ENCODE measurements at places on chromosomes 3 and 15.

DNA sequence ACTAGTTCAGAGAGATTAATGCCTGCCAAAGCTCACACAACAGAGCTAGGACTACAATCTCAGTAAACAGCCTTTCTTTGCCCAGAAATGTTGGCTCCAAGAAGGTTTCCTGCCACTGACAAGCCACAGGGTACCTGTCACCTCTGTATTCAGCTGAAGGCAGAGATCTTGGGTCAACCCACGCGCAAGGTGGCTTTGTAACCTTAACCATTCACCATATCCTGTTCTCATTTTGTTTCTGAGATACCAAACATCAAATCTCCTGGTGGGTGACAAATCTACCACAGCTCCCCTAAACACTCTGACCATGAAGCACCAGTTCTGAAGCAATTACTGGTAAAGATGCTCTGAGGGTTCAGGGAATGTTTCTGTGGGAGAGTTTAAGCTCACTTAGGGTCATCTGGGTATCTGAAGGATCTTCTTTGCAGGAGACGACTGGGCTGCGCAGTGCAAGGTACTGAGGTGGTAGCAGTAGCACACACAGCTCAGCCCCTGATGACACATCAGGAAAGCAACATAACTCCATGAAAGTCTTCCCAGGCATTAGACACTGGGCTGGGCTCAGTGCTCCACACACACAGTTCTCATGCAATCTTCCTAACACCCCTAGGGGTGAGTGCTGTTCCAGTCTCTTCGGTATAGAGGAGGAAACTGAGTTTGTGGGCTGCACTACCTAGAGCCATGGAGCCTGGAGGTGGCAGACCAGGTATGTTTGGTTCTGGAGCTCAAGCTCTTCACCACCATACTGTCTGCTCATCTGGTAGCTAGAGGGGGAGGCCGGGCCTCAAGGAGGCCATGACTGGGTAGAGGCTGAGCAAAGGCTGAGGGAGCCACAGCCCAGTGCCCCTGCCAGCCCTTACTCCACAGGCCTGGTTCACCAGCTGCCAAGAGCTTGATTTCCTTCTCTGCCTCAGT lies 7.7 kb downstream of the CXCR6 start:
- no peak for DNase-seq

DNA sequence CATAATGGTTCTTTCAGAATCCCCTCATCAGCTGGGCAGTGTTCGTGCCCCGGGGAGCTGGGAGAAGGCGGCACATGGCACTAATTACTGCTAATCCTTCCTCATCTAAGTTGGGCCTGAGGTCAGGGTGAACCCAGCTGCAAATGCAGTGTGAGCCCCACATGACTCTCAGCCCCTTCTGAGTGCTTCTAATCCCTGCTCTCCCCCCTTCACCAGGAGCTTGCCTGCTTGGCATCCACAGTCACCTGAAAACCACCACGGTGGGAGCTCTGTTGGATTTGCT lies 455 bp upstream of the TRPM1 start:
- DNase-seq = no peak

- no peak for DNase-seq
Observed at GRCh38 chr3:135453326-135453725, 512.2 kb upstream of the PPP2R3A start.

GRCh38 chr3:84755860-84756259 lies 202.9 kb upstream of the CADM2 start:
- DNase-seq = no peak

DNA sequence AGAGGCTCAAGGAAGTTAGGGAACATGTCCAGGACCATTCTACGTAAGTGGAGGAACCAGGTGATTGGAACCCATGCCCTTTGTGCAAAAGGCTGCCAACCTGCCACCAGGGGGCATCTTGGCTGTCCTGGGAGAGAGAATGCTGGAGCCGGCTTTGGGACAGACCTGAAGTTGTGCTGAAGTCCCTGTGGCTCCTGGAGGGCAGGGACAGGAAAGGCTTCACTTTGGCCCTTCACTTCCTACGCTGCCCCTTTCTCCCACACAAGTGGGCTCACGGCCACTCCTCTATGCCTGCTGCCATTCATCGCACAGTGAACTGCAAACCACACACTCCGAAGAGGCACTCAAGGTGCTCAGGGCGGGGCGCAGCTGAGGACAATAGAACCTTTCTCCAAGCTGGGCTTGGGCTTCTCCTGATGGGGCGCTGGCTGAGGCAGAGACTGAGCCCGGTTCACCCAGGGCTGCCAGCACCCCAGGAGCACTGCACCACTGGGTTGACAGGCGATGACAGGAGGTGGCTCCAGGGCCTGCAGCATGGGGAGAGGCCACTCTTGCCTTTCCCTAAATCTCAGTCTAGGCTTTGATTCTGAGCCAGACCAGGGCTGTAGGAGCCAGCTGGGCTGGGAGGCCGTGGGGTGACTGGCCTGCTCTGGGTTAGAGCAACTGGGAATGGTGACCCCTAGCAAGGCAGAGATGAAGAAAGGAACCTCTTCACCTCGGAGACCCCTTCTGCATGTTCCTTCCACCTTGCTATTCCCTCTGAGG lies 8.4 kb downstream of the SHF start:
- DNase-seq = peak; percentile 21

GRCh38 chr15:89893027-89893426 lies 767 bp downstream of the AP3S2 start:
- DNase-seq = no peak

DNA sequence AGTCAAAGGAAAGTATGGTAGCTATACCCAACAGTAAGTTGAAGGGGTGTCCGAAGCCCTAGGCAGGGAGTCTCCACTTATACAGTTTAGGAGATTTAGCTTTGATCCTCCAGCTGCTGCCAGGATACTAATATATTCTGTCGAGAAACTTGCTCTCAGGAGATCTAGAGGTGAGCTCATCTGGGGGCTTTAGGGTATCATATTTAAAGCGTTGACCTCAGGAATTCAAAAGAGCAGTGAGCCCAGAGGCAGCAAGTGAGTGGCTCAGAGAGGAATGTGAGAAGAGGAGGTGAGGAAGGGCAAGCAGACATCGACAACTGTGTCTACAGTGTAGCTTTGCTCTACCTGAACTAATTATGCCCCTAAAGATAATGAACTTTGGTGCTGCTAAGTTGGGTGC lies 245.1 kb upstream of the LRTM1 start:
- DNase-seq = no peak

- no peak for DNase-seq
Observed at GRCh38 chr15:32113224-32113623, 82.9 kb downstream of the CHRNA7 start.

DNA sequence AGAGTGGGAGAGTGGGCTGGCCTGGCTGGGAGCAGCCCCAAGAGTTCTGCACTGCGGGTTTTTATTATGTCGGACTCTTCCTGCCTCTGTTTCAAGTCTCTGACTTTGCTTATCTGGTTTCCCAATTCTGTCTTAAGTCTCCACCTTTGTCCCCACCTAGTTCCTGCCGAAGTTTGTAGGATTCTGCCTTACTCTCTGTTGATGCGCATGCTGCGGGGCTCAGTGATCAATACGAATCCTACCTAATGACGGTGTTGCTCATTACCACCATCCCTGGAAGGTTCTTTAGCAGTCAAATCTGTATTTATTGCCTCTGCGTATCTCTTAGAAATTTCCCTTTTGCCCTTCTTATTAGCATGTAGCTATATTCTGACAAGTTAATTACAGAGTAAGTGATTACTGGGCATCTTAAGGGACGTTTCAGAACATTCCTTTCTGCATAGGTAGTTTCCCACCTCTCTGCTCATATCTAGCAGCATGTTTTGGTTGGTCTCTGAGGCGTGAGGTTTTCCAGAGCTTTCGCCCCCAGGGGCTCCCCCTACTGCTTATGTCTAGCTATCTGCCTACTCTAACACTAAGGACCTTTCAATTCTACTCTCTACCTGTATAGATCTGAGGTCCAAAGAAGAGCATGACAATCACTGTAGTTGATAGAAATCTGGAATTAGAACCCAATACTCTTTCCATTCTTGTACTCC lies 236.0 kb upstream of the EIF1B start:
- no peak for DNase-seq

Measured in activated T-helper 1 cell treated with anti-CD3 and anti-CD28 coated beads, Interleukin-2, amount 50 U/mL, for 16 hours (primary cell).